ENCODE measurements at places on chromosomes 5 and 9. TPM values are rescaled to one million over a fixed set of nuclear protein-coding genes. Genes with fewer than 3 reads are reported as not detected.

- no peak for DNase-seq
Observed at GRCh38 chr5:81180780-81181460, 52.2 kb upstream of the CKMT2 start.

DNA sequence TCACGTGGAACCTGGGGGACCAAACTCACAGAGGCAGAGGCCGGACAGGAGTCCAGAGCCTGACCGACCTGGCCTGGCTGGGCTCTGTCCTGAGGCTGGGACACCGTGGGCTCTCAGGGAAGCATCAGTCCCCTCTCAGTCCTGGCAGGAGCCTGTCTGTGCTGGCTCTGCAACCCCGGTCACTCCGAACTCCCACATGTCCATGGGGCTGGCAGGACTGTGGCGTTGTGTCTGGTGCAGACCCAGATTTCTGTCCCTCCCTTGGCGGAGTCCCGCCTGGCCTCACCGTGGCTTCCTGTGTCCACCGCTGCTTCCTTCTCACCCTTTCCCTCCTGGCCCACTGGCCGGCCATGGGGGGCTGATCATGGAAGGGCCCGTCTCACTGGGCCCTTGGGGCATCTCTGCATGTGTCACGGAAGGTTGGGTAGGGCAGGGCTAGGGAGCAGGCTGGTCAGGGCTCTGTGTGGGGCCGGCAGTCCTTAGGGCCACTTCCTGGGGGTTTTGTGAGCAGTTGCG, 68.8 kb downstream of the RXRA start:
- no peak for DNase-seq

PCDHGB2 gene
- polyA plus RNA-seq: not detected

DNA sequence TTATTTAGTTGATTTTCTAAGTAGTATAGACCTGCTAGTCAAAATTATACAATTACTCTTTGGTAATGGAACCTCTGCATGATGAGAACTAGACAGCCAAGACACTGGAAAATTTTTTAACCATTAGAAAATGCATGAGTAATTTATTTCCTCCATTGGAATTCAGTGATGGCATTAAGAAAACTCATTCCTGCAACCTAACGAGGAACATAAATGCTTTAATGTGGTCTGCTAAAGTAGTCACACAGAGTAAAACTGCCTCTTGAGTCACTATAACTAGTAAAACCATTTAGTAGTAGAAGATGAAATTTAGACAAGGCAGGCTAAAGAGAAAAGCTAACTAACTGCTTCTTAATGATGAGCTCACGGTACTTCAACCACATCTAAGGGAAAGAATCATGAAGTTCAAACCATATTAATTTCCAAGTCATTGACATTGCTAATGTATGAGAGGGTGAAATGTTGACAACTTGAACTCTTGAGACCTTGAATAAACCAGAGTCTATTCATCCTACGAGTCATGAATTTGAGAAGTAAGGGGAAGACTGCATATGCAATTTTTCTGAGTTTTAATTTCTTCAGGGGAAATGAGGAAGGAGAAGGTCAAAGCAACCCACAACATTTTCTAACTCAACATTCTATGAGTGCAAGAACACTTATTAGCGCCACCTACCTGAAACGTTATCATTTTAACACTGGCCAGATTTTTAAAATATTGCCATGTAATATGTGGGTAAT, 74.4 kb downstream of the GLIS3 start:
- DNase-seq: no peak

- no peak for DNase-seq
Observed at GRCh38 chr5:91160714-91161285, 222.3 kb downstream of the ARRDC3 start.

All from muscle of arm (tissue), 14 donors.